Tibial nerve (tissue), 4 donors: ENCODE measurements at places on chromosomes 6 and 20. TPM values are rescaled to one million over a fixed set of nuclear protein-coding genes. Genes with fewer than 3 reads are reported as not detected.

DNA sequence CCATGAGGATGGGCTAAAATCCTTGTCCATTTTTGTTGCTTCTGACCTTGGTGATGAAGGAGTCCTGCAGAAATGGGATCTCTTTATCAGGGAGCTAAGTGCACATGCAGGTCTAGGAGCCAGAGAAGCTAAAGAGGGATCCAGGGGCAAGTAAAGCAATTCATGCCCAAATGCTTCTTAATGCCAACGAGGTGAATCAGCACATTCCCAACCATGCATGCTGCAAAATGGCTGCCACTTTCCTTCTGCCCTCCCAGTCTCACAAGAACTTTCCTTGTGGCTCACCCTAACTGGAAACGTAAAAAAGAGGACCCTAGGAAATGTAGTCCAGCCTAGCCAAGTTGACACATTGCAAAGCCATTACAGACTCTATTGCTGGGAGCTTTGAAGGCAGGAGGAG, 298.4 kb downstream of the MAFB start:
- DNase-seq: no peak

COL11A2 gene
- 1.5 TPM for total RNA-seq

GRCh38 chr6:113292646-113293422, 564.3 kb upstream of the MARCKS start:
- no peak for DNase-seq

DNA sequence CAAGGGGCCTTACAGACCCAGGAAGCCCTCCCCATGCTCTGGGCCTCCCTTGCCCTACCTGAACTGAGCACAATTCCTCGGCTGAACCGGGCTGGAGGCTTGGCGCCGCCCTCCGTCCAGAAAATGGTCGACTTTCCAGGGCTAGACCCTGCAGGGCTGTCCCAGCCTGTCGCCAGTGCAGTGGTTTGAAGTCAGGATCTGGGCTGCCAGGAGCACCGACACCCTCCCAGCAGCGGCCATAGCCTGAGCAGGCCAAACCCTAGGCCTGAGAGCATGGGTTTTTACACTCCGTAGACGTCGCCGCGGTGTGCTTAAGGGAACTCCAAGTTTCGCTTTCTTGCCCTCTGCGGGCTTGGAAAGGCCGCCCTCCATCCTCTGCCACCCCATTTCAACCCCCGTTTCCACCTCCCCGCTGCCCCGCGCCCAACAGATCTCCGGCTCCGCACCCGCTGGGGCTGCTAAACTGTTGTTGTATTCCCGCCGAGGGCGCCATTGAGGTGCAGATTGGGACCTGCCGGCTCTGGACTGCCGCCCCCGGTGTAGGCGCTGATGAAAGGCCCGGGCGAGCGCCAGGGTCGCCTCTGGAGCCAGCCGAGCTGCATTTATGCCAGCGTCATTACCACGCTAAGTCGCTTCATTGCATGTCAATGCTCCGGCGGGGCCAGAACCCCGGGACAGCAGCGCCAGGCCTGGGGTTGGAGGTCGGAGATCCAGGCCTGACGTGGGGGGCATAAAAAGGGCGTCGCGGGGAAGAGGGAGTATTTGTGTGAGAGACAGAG, 2.2 kb upstream of the TFAP2A start:
- no peak for DNase-seq

GRCh38 chr20:58700121-58700821, 7.7 kb downstream of the NPEPL1 start:
- DNase-seq: no peak

DNA sequence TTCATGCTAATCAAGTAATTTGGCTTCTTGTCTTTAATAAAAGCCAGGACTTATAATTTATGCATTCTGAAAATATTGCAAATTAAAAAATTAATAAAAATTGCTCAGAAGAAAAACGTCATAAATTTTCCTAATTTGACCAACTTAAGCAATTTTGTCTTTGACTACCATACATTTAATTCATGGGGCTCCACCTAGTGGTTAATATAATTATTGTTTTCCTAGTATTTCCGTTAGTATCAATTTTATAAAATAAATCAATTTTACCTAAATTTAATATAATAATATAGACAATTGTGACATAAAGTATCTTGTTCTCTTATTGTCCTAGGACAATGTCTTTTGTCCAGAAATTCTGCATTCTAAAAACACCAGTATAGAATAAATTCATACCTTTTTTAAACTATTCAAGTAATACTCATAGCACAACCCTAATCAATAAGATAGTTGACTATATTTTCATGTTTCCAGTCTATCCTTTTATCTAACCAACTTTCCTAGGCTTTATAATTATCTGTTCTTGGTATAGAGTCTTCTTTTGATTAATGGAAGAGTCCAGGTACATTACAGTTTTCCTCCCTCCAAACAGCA, 319.9 kb downstream of the TRDN start:
- no peak for DNase-seq

DNA sequence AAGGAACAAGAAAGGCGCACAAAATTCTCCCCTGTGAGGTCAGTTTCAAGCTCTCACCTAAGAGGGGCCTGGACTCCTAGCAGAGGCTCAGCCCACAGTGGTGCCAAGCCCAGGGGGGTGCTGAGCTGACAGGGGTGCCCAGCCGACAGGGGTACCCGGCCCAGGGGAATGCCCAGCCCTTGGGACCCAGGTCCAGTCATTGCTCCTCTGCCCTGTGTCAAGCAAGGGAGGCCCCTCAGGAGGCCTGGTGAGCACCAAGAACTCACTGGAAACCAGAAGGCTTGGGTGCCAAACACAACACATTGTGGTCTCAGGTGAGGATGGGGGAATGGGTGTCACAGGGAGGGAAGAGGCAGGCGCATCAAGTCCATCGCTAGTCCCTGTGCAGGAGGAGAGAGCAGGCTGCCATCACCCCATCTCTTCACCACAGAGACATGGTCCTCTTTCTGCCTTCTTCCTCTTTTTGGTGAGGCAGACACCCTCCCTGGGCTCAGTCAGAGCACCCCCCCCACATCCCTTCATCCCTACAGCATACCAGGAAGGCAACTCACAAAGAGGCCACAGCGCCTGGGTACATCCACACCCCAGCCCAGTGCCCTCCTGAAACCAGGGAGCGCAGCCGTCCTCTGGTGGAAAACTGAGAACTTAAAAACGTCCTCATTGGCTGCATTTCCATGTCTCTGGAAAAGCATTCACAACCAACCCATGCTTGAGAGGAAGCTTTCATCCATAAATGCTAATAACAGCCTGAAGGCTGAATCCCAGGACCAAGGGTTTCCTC, 111.3 kb downstream of the BANF2 start:
- no peak for DNase-seq
